ENCODE measurements at places on chromosomes 1 and 21.

DNA sequence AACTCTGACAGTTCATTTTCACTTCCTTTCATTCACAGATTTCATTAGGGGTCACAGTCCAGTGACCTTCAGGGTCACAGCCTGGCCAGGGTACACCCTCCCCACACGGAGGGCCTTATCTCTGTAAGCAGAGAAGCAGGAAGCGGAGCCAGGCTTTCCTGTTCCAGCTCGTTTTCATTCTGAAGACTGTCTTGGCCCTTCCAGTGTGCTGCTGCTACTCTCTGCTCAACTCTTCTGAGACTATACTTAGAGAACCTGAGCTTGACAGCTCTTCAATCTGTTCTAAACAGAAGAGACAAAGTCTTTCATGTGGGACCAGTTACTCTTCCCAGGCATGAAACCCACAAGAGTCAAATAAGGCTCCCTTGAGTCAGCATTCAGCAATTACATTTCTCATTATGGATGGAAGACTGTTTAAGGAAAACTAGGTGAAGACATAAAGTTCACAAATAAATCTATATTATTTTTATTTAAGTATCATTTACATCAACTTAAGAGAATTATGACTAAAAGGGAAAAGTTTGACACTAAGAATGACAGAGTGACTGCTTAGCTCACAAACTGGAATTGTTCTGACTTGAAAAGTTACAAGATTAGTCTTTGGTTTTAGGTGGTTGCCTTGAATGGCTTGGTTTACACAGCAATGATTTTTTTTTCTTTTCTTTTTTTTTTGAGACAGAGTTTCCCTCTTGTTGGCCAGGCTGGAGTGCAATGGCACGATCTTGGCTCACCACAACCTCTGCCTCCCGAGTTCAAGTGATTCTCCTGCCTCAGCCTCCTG is 4.8 kb upstream of the TDRD10 start:
- no peak for DNase-seq

GRCh38 chr1:71438626-71439025 is 357.8 kb upstream of the ZRANB2 start:
- no peak for DNase-seq

GRCh38 chr1:110433803-110434202 is 17.1 kb upstream of the PROK1 start:
- no peak for DNase-seq

DNA sequence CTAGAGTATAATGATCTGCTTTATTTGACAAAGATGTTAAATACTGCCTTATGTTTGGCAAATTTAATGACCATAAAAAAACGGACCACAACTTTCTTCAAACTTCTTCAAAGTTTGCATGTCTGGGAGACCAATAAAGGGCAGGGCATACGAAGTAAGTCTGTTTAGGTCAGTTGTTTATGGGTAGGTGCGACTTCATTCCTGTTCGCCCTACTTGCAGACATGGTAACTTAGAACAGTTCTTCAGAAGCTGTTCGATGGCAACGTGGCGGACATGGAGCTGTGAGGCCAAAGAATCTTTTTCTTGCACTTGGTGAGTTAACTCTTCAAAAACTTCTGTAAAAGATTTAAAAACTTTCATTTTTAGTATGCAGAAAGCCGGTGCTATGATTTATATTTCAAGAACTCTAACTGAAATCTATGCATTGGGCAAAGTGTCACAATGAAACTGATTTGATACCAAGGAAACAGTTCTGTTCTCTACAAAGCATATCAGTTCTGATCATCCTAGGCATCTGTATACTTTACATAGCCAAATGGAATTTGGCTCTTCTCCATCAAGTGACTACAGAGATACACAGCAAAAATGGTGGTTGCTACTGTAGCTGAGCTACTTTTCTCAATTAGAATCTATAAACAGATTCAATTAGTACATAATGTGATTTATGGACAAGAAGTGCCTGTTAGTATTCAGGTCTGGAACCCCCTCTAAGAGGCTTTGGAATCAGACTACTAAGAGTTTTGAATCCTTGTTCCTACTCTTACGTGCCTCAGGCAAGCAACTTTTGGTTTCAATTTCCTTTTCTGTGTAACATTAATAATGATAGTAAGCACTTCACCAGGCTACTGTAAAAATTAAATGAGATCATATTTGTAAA is 25.7 kb downstream of the C21orf91 start:
- no peak for DNase-seq

DNA sequence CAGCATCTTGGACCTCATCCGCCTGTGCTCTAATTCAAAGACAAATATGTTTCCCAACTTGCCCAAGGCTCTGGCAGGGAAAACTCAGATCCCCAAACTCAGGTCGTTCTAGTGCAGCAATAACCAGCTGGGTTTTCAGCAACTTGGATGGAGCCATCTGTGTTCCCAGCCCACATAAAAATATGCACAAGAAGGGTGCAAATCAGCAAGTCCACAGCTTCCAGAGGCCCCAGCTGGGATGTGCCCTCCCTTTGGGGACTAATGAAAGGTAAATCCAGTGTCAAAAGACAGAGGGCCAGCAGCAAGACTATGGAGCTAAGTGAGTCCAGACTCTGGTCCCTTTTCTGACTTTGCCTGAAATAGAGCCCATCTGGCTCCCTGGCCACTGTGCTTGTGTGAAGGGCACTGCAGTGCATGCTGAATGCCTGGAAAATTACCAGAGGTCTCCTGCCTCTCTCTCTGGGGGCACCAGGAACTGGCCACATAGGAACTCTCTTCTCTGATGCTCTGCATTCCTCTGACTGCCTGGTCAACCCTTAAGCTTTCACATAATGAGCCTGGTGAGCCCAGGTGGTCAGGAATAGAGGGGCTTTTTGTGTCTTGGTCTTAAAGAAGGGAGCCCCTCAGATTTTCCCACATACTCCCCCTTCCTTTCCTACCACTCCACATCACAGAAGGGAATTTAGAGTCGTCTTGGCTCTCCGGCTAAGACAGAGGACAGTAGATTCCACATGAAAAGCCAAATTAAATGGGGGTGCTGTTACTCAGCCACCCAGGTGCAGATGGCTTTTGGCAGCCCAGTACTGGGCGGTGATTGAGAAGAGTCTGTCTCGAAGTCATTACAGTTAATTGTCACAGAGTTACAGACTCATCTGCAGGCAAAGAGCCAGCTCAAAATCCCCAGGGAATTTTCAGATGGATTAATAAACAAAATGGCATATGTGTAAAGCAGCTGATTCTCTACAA is 88.1 kb upstream of the C1orf21 start:
- no peak for DNase-seq

DNA sequence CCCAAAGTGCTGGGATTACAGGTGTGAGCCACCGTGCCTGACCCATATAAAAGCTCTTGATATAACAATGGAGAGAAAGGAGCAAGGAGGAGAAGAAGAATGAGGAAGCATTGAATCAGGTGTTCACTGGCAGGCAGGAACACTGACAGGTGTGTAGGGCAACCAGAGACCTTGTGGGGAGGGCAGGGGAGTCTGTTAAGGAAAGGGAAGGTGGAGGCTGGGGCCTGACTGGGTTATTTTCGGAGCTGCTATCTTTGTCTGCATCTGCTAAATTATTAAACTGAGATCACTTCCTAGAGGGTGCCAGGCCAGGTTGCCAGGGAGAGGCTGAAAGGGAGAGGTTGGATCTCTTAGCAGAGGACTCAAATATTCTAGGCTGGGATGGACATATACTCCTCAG is 6.8 kb upstream of the TRNP1 start:
- DNase-seq = no peak

DNA sequence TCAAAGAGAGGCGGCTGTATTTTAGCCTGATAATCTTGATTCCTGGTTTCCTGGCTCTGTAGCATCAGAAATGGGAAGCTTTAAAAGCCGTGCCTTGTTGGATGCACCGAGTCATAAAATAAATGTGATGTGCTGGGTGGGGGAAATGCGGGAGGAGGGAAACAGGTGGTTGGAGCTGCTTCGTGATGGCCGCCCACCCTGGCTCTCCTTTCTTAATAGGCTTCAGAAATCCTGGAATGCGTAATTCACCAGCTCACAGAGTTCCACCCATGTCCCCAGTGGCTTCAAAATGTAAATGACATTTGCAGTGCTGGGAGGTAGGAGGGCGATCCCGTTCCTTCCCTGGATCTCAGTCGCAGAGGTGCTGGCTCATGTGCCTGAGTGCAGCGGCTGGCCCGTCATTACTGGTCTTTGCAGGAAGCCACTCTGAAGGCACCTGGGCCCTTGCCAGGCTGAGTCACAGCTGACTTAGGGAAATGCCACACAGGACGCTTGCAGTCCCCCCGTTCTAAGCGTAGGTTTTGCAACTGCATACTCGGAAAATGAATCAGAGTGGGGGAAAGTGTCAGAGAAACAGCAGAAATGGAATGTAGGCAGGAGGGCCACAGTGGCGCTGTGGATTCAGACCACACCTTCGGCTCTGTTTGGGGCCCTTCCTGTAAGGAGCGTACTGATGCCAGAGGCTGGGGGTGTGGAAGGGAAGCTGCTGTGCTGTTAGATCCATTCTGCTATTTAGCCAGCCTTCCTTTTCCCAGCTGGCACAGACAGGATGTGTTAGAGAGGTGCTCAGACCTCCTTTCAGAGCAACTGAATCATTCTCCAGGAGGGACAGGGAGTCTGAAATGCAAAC is 37.6 kb downstream of the GALNT2 start:
- peak; percentile 47 for DNase-seq

DNA sequence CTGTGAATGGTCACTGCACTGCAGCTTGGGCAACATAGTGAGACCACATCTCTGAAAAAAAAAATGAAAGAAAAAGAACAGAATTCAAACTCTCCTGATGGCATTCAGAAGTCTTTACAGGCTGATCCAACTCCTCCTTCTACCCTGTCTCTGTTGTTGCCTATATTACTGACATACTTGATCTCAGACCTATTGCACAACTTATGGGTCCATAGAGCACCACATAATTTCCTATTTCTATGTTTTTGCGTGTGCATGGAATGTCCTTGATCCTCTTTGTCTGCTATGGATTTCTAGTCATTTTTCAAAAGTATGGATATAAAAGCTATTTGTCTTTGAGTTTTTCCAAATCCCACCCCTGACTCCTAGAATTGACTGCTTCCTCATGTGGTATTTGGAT is 22.4 kb upstream of the CYP2J2 start:
- no peak for DNase-seq

- no peak for DNase-seq
These were observed 26.2 kb upstream of the UHMK1 start for GRCh38 chr1:162471290-162471853.

- no peak for DNase-seq
These were observed 183.3 kb upstream of the TMEM51 start for GRCh38 chr1:14970115-14970798.

- no peak for DNase-seq
These were observed 42.1 kb downstream of the CAMK2N1 start for GRCh38 chr1:20443703-20444586.

GRCh38 chr21:32136546-32136945 is 142.3 kb downstream of the MIS18A start:
- DNase-seq = no peak
